Neural crest cell (in vitro differentiated cells): ENCODE measurements at places on chromosomes 5 and 9. TPM values are rescaled to one million over a fixed set of nuclear protein-coding genes. Genes with fewer than 3 reads are reported as not detected.

The SLC22A4 gene
- 0.47 and 0.68 TPM in 2 replicates for total RNA-seq

The NRG2 gene
- 0.64 and 0.82 TPM in 2 replicates for total RNA-seq

The SYK gene
- 0.98 and 1.4 TPM in 2 replicates for total RNA-seq

The SPATA6L gene
- 0.44 and 1.3 TPM in 2 replicates for total RNA-seq

The CDC20B gene
- total RNA-seq, result not detected in 2 replicates

The LCN1 gene
- not detected in 2 replicates for total RNA-seq

The MLANA gene
- total RNA-seq, result not detected in 2 replicates

The FGF18 gene
- total RNA-seq, result 2.4 TPM in 2 replicates

The CD14 gene
- 0.28 and 0.55 TPM in 2 replicates for total RNA-seq

The REEP2 gene
- total RNA-seq, result 55.1 and 59.2 TPM in 2 replicates

The NME5 gene
- 6.3 and 8.4 TPM in 2 replicates for total RNA-seq

The PCDHB11 gene
- 2.7 and 3.6 TPM in 2 replicates for total RNA-seq

DNA sequence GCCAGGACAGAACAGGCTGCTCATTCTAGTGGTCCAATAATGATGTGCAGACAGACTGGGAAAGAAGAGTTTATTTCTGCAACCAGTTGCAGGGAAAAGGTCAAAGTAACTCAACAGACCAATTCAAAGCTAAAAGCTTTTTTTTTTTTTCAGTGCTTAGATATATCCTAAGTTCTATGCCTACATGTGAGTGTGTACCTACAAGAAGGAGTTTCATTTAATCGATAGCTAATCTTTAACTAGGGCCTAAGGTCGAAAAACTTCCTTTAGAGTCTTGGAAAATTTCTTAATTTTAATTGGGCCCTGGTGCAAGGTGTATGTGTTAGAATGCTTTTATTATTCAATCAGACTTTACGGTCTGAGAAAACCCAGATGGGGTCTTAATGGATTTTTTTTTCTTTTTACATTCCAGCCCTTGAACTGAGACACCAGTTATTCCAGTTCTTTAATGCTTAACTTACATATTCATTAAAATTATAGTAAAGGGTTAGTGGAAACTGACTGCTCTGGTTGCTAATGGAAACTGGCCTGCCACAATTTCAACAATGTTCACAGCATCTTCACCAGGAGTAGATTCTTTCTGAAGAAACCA, 365.3 kb downstream of the MTRR start:
- no peak for DNase-seq

DNA sequence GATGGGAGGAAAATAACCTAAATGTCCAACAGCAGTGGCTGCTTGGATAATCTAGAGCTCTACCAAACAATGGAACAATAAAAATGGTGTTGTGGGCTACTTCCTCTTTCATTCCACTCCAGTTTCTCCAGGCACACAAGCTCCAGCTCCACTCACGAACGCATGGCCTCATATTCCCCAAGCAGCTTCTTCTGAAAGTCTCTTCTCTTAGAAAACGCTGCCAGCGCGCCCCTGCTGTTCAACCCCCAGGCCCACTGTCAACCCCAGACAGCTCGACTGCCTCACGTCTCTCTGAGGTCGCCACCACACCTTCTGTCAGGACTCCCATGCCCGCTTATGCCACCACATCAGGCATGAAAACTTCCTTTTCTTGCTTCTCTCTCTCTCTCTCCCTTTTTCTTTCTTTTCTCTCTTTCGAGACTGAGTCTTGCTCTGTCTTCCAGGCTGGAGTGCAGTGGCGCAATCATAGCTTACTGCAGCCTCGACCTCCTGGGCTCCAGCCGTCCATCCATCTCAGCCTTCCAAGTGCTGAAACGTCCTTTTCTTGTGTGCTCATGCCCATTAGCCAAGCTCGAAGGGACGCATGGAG, 16.2 kb downstream of the OR2V2 start:
- DNase-seq, result no peak

- no peak for DNase-seq
Observed at GRCh38 chr9:110810262-110810976, 141.8 kb downstream of the MUSK start.

DNA sequence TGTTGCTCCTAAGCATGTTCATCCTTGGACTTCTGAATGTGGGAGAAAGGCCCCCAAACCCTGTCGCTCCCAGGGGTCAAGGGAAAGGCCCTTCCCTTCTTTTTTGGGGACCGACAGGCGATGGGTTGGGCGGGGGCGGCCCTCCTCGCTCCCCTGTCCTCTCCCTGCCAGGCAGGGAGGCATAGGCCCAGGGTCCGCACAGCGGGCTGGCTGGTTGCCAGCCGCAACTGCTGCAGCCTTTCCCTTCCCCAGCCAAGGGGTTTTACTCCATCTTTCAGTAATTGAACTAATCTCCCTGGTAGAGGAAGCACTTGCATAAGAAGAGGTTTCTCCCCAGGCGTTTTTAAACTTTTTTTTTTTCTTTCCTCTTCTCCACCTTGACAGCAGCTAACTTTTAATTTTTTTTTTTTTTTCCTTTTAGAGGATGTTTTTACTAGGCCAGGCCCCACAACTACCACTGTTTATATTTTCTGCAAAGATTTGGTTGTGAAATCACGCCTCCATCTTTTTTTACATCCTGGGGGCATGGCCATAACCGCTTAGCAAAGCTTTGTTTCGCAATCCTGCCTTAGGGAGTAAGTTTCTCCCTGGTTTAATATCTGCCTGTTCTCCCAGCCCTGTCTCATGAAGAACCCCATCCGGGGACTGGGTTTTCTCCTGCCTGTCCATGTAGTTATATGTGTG, 216.9 kb upstream of the ZNF608 start:
- no peak for DNase-seq

- DNase-seq, result no peak
Observed at GRCh38 chr5:145903867-145904266, 31.1 kb upstream of the GRXCR2 start.

GRCh38 chr9:7570107-7570720, 229.4 kb downstream of the DMAC1 start:
- DNase-seq, result peak; percentile 59

DNA sequence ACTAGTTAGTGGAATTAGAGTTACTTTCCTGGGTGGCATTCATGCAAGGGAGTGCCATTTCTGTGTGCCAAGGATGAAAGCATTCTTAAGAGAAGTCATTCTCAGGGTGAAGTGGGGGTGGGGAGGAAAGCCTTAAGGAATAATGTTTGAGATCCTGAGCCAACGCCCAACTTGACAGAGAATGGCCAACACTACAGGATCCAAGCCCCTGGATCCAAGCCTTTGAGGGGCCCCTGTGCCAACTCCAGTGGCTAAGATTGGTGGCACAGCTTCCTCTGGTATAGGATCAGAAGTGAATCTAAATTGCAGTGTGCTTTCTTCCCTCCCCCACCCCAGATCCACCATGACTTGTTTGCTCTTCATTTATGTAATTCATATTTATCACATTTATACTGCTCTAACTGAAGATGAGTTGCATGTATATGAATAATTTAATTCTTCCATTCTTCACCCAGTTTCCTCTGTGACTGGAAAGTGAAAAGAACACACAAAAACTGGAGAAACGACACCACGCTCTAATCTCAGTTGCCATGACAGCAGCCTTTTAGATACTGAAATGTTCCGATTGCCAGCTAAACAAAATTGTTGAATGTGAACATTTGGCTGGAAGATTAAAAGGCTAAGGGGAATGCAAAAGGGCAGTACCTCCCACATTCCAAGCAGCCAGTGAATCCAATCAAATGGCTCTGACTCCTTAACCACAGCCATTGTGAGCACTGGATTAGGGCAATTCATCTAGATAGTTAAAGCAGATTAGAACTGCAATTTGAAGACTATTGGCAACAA, 4.5 kb downstream of the ZNF608 start:
- no peak for DNase-seq

GRCh38 chr9:101093620-101094019, 65.1 kb downstream of the PLPPR1 start:
- DNase-seq, result no peak

- DNase-seq, result no peak
Observed at GRCh38 chr9:29449306-29449705, 1876.0 kb upstream of the C9orf72 start.

GRCh38 chr9:19186232-19186631, 44.3 kb upstream of the DENND4C start:
- DNase-seq, result no peak

- DNase-seq, result no peak
Observed at GRCh38 chr5:78505860-78506259, 142.7 kb downstream of the LHFPL2 start.

DNA sequence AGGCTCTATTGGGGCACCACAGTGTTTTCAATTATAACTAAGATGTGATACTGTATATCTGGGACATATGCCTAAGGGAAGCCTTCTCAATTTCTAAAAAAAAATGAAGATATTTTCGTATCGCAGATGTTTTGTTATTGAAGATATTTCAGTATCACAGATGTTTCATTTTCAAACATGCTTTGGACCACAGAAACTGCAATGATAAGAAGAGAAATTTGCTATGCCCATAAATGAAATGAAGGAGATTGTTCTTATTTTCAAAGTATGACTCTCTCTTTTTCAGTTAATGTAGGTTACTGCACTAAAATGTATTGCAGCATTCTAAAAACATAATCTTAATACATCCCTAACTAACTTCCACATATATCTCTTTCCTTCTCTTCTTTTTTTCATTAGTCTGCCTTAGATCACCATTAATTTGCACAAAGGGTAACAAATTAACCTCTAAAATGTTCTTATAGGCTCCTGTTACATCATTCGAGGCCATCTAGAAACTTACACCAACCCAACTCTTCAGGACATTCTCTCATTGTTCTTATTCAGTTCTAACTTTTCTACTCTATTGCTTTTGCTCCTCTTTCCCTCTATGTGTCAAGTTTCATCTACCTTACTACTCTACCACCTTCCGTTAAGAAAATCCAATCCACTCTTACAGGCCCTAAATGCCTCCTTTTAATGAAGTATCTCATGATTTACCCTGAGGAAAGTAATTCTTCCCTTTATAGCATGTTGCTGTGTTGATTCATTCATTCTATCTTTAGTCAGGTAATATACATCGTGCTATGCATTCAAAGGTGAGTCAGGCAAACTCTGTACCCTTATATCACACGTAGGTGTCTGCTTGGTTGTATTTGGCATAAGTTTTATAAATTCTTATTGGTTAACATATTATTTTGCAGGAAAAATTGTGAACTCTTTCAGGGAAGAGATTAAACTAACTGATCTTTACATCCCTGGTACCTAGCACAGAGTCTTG, 70.5 kb downstream of the ST8SIA4 start:
- no peak for DNase-seq

- DNase-seq, result peak; percentile 16
Observed at GRCh38 chr5:52419357-52419756, 368.4 kb upstream of the ITGA1 start.

DNA sequence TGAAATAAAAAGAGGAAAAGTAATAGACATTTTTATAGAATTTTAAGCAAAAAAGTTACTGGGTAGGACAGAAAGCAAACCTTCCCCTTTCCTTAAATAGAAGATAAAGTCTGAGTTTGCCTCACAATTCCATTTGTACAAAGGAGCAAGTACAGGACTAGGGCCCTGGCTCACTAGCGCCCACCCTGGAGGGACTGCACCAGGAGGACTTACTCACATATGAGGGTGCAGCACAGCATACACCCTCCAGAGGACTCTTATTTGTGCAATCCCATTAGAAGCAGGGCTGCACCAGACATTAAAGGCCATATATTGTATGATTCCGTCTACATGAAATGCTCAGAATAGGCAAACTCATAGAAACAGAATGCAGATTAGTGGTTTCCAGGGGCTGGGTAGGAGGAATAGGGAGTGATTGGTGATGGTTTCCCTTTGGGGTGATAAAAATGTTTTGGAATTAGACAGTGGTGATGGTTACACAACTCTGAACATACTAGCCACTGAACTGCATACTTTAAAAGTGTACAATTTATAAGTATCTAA, 4.5 kb downstream of the REEP5 start:
- DNase-seq, result no peak

DNA sequence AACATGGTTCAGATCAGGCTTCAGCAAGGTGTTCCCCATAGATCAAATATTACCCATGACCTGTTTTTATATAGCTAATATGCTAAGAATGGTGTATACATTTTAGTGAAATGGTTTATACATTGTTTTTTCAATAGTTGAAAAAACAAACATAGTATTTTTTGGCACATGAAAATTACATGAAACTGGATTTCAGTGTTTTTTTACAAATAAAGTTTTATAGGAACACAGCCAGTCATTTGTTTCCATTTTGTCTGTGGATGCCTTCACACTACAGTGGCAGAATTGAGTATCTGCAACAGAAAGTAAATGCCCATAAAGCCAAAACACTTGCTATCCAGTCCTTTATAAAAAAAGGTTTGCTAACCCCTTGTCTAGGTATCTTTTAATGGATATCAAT, 134.5 kb upstream of the TNFAIP8 start:
- DNase-seq, result no peak

GRCh38 chr9:133170716-133171115, 7.0 kb upstream of the GBGT1 start:
- DNase-seq, result no peak

- DNase-seq, result no peak
Observed at GRCh38 chr5:32258424-32258823, 54.3 kb downstream of the MTMR12 start.

DNA sequence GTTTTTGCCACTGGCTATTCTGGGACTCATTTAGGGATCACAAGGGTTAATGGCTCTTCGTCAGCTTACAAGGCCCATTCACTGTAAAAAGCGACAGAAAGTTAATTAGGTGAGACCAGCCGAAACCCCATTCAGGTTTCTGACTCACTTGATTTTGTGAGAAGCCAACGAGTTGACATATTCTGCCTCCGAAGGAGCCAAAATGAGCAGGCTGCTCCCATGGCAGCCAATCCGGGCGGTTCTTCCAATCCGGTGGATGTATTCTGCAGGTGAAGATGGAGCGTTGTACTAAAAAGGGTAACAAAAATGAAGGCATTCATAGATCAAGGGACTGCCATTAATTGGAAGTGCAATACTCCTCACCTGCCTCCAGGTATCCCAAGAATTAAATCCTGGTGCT, 39.7 kb downstream of the DDX31 start:
- DNase-seq, result no peak

- DNase-seq, result no peak
Observed at GRCh38 chr5:146622391-146622790, 106.4 kb upstream of the GPR151 start.

DNA sequence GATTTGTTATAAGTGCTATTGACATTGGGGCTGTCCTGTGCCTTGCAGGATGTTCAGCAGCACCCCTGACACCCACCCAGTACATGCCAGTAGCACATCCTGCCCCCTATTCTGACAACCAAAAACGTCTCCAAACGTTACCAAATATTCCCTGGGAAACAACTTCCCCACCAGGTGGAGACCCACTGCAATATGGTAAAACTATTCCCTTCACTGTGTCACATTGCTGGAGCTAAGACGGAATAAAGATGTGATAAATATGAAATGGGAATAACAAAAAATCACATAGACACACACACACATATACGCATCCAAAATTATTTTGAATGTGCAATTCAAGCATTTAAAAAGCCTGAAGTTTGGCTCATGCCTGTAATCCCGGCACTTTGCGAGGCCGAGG, 874.3 kb upstream of the DMAC1 start:
- no peak for DNase-seq

DNA sequence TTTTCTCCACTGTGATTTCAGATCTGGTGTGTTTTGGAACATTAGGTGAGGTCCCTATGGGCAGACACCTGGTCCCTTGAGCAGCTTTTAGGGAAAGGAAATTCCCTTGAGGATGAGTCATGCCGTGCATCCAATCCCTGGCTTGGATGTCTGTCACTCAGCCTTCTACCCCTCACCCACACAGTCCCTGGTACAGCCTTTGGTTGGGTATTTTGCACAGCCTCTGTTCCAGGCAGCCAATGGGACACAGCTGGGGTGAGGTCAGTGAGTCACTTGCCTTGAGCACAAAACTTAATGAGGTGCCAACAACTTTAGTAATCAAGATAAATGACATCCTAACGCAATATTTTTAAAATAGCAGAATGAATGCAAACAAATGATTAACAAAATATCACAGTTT, 22.7 kb upstream of the SVEP1 start:
- no peak for DNase-seq
